SK-N-DZ (cell line): ENCODE measurements at places on chromosomes 5 and 9.

- no peak for DNase-seq
These were observed 147.7 kb downstream of the GLIS3 start for GRCh38 chr9:4152101-4152600.

DNA sequence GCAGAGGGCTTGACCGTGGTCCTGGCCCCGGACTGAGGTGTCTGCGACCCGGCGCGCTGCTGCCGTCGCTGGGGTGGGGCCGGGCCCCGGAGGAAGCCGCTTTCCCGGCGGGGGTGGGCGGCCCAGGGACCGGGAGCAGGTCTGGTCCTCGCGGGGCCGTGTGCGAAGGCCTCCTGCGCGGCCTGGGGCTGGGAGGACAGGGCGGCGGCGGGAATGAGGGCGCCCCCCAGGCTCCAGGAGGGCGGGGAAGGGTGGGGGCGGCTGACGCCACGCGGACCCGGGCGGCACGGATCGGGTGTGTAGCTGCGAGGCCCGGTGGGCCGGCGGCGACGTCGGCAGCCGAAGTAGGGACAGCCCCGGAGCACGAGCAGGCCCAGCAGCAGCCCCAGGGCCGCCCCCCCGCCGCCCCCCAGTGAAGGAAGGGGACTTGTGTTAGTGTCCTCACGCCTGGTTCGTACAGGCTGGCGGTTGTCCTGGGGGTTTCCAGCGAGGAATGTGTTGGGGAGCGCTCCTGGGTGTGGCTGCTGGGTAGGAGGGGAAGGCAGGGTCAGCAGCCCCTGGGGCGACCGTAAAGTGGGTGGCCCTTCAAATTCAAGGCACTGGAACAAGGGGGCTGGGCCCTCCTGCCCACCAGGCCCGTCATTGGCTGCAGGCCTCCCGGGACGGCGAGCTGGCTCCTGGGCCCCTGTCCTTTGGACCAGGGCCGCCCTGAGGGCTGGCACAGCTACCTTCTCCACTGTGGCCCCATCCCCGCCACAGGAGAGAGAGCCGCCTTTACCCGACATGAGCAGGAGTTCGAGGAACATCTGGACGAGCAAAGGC is 597 bp upstream of the TMEM250 start:
- peak; percentile 48 for DNase-seq

GRCh38 chr5:147949711-147950573 is 43.6 kb upstream of the C5orf46 start:
- DNase-seq: peak; percentile 49

DNA sequence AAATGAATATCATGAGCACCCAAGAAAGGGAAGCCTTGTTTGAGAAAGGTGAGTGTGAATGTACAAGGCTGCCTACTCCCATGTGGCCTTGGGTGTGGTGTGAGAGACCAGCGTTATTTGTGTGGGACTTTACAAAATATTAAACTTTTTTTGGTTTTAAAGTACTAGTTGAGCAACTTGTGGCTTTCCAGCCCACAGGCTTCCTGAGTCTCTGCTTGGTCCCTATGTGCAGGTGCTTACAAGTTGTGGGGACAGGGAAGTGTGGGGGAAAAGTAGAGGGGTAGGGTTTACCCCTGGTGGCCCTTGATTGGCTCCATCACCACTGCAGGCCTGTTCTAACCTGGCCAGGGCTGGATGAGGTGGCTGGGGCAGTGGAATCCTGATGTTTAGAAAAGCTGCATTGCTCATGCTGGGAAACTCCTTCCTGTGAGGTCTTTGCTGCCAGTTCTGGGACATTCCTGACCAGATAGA is 19.7 kb downstream of the PTTG1 start:
- no peak for DNase-seq

GRCh38 chr5:38765399-38765861 is 80.4 kb upstream of the OSMR start:
- DNase-seq: peak; percentile 37

DNA sequence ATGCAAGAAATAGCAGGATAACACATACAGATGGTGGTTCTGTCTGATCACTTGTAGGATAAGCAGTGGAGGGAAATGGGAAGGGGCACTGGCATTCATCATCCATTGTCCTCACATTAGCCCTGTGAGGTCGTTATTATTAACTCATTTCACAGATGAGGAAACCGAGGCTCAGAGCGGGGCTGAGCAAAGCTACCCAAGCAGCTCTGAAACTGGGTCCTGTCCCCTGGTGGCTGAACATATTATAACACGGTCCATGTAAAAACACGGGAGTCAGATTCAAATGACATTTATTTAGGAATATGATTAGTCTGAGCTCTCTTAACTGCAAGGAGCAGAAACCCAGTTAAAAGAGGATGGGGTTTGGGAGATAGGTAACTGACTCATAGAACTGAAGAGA is 43.1 kb downstream of the HRH2 start:
- DNase-seq: no peak

GRCh38 chr5:60972231-60972630 is 27.2 kb downstream of the NDUFAF2 start:
- DNase-seq: no peak

DNA sequence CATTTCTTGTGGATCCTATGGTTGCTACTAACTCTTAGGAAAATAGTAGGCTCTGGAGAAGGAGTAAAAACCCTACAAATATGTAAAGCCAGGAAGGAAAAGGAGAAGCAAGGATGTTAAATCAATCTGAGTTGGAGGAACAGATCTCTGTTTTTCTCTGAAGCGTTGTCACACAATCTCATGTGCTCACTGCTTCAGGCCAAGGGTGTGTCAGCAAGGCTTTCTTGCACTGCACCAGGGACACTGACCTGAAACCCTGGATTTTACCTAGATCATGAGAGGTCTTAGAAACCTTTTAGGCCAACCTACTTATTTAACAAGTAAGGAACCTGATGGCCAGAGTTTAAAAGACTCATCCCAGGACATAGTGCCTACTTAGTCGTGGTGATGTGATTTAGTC is 12.5 kb upstream of the AGXT2 start:
- DNase-seq: no peak

- no peak for DNase-seq
These were observed 7.0 kb upstream of the IL12B start for GRCh38 chr5:159337016-159337955.

GRCh38 chr9:77585335-77585786 is 62.8 kb downstream of the GNA14 start:
- DNase-seq: no peak

DNA sequence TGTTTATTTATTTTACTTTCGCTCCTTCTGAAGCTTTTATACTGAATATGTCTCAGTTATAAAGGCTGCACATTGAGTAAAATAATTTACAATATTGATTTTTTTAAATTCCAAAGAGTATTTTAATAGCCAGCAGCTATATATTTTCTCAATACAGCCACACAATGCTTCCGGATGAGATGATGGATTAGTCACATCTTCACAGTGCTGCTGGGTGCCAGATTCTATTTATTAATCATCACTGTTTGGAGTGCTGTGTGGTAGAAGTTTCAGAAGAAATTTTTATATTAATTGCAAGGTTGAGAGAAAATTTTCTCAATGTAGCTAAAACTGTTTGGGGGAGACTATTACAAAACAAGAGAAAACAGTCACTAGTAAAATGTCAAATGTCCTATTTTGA is 989.8 kb downstream of the TLE4 start:
- no peak for DNase-seq
